ENCODE measurements at places on chromosomes 11 and 22.

- DNase-seq: peak; percentile 87
Measured at GRCh38 chr11:128422576-128423370, 164.6 kb downstream of the ETS1 start.

DNA sequence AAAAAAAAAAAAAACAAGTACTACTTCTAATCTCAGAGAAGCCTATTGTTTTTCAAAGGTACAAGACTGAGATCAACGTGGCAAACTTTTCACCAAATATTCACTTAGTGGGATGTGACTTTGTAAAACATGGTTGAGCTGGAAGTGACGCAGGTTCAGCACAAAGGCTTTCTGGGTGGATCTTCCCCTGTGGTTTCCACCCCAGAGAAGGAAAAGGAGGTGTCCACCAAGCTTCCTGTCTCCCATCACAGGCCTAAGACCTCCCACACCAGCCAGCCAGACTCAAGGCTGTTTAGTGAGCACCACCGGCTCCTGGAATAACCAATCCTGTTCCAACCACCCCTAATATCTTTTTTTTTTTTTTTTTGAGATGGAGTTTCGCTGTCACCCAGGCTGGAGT, 5.7 kb downstream of the TMEM184B start:
- DNase-seq: no peak

- no peak for DNase-seq
Measured at GRCh38 chr11:86740628-86741483, 59.5 kb upstream of the PRSS23 start.

GRCh38 chr11:35632301-35632700, 14.0 kb downstream of the FJX1 start:
- no peak for DNase-seq

DNA sequence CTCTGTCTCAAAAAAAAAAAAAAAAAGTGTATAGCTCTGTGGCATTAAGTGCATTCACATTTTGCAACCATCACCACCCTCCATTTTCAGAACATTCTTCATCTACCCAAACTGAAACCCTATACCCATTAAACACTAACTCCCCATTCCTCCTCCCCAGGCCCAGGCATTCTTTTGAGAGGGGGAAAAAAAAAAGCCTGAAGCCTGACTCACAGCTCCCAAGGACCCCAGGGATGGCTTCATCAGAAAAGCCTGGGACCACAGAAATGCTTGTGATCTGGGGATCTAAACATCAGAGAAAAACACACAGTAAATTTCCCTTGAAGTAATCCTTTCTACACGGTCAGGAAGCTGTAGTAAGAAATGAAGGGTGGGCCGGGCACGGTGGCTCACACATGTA, 10.7 kb upstream of the GTSE1 start:
- no peak for DNase-seq

GRCh38 chr11:103862802-103863174, 173.7 kb upstream of the DDI1 start:
- no peak for DNase-seq

GRCh38 chr11:36346562-36347383, 50.7 kb downstream of the PRR5L start:
- DNase-seq: no peak

- DNase-seq: no peak
Measured at GRCh38 chr22:43811777-43812148, 342 bp downstream of the EFCAB6 start.

DNA sequence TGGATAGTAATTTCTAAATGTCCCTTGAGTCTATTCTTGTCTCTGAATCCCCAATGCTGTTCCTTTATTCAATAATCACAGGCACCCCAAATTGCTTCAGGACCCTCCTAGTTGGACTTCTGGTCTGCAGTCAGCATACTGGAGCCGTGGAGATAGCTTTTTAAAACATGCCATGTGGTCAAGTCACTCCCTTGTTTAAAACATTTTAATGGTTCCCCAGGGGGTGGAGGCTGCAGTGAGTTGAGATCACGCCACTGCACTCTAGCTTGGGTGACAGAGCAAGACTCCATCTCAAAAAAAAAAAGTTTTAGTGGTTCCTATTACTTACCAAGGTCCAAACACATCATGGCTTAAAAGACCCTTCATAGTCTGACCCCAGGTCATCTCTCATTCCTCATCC, 220.3 kb downstream of the ADAMTS15 start:
- no peak for DNase-seq

- no peak for DNase-seq
Measured at GRCh38 chr22:50678218-50678650, 5.6 kb downstream of the SHANK3 start.

- DNase-seq: no peak
Measured at GRCh38 chr22:28017859-28018258, 98.8 kb upstream of the PITPNB start.

DNA sequence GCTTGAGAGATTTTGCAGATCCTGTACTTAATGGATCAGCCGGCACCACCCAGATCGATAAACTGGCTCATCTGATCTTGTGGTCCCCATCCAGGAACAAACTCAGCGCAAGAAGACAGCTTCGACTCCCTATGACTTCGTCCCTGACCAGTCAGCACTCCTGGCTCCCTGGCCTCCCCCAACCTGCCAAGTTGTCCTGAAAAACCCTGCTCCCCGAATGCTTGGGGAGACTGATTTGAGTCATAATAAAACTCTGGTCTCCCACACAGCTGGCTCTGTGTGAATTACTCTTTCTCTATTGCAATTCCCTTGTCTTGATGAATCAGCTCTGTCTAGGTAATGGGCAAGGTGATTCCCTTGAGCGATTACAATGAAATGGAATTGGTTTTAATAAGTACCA, 29.5 kb downstream of the OR2AG2 start:
- DNase-seq: no peak

DNA sequence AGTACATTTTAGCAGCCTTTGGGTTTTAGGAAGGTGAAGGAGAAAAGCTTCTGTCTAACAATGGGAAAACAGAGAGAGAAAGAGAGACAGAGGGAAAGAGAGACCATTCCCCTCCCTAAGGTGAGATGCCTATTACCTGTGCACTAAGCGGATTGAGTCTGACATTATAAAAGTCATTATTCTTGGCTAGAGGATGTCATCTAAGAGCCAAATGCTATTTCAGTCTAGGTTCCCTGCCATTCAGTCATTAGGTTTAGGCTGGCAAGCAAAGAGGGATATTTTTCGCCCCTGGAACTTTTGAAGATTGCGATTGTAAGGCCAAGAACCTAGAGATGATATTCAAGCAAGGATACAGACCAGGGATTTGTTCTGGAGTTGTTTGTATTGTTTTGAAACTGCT, 7.2 kb downstream of the BLID start:
- no peak for DNase-seq

- no peak for DNase-seq
Measured at GRCh38 chr11:43989162-43989981, 46.9 kb downstream of the C11orf96 start.

DNA sequence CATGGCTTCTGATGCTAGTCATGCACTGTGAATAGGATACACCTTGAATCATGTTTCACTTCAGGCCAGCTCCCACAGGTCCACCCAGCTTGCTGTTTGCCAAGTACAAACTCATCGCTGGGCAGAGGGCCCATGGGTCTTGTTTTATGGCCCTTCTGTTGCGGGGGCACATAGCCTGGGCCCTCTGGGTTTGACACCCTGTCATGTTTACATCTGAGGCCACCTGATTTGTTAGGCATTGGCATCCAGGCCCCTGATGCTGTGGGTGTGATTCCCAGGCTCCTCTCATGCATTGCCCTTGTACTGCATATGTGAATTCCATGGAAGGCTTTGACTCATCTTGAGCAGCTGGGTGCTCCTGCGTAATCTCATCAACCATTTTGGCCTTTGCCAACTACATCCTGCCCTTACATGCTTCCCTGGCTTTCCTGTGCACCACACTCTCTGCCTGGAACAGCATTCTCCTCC, 32.6 kb downstream of the PPFIBP2 start:
- DNase-seq: no peak

DNA sequence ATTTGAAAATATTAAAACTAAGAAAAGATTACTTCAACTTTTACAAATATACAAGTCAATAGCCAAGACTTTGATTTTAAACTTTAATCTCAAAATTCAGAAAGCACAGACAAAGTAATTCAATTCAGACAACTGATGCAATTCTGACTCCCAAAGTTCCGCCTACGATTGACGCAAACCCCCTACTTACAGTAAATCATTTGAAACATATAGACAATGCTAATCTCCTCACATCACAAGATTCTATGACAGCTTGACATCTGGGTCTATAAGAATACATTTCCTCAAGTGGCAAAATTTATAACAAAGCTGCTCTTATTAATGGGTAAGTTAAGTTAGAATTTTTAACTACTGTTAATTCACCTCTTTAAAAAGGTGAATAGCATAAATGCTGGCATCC, 75.2 kb downstream of the GUCY1A2 start:
- DNase-seq: no peak

DNA sequence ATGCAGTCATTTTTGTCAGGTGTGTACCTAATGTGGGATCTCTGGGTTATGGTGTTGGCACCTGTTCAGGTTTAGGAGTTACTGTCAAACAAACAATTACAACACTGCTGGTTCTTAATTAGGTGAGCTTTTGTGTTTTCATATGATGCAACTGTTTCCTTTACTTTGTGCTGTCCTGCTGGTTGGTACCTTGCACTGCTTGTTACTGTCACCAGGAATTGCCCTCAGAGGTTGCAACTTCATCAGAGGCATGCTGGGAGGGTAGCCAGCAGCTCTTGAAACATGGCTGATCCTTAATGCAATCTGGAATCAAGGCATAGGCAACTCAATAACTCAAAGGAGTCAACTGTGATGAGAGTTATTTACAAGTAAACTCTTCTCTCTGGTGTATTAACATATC, 400.3 kb downstream of the MIAT start:
- no peak for DNase-seq

GRCh38 chr22:28375761-28376534, 303.7 kb downstream of the TTC28 start:
- DNase-seq: no peak

Data from stimulated activated CD4-positive, alpha-beta T cell treated with anti-CD3 and anti-CD28 coated beads, Interleukin-4, amount 100 ng/mL, for 1 hour (primary cell).